ENCODE measurements at places on chromosomes 7 and 10.

- no peak for DNase-seq
Observed at GRCh38 chr7:138785587-138786437, 12.0 kb upstream of the TMEM213 start.

DNA sequence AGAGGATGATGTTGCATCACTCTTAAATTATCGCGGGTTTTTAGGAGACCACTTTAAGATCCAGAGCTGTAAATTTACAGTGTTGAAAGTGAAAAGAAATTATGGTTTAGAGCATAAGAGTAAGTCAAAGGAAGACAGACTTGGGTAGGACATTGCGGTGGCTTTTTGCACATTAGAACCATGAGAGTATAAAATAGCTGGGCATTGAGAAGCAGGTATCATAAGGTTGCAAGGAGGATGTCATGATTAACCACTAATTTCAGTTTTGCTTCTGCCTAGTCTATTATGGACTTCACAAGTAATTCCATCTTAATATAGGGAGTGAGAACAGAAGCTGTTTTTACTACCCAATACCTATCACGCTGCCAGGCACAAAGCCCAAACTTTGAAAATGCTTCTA lies 57.7 kb downstream of the CALCR start:
- DNase-seq, result no peak

- DNase-seq, result no peak
Observed at GRCh38 chr7:16300361-16300895, 120.9 kb downstream of the CRPPA start.

- no peak for DNase-seq
Observed at GRCh38 chr7:17339139-17339538, 40.7 kb downstream of the AHR start.

GRCh38 chr7:53988376-53988775 lies 553.8 kb upstream of the VSTM2A start:
- DNase-seq, result no peak

DNA sequence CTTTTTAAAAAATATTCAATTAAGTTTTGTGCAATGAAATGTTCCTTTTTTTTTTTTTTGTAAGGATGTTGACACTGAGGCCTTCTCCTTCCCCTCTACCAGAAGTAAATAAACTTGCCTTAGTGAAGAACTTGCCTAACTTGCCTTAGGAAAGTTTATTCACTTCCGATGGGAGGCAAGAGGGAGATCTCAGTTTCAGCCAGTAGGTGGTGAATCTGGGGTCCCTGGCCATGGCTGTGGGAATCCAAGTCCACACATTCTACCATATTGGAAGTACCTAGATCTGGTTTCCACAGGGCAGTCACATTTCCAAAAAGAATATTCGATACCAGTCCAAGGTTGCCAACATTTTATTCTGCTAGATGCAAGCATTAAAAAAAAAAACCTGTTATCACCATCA lies 270.9 kb downstream of the CCSER2 start:
- no peak for DNase-seq

DNA sequence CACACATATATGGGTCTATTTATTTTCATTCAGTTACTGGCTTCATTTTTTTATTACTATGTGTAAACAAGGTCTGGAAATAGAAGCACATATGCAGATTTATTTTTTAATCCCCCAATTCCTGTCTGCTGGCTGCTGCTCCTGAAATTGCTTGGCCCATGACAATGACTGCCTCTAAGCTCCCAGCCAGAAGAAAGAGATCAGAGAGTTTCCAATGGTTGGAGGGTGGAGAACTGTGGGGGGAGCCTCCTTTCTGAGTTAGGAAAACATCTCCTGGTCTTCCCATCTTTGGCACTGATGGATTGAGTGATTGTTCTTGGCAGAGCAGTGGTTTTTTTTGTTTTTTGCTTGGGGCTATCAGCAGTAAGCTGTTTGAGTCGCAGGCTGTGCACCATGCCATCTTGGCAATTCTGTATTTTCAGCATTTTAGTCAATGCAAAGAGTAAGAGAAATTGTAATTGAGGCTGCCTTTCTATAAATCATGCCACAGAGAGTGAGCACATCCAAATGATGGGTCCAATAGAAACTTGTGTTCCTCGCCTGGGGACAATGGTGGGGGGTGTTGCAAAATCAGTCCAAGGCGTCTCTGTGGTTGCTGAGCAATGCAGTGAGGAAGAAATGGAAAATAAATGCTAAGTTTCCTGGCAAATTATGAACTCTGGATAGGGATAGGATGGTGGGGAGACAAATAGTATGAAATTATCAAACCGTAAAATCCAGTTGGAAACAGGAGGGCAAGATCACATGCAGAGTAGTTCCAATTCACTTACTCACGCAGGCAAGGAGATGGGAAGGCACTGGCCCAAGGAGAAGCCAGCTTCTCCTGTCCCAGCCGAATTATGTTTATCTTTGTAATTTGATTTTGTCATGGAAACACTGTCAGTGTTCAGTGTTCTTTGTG lies 382.4 kb downstream of the SORCS3 start:
- DNase-seq, result no peak

DNA sequence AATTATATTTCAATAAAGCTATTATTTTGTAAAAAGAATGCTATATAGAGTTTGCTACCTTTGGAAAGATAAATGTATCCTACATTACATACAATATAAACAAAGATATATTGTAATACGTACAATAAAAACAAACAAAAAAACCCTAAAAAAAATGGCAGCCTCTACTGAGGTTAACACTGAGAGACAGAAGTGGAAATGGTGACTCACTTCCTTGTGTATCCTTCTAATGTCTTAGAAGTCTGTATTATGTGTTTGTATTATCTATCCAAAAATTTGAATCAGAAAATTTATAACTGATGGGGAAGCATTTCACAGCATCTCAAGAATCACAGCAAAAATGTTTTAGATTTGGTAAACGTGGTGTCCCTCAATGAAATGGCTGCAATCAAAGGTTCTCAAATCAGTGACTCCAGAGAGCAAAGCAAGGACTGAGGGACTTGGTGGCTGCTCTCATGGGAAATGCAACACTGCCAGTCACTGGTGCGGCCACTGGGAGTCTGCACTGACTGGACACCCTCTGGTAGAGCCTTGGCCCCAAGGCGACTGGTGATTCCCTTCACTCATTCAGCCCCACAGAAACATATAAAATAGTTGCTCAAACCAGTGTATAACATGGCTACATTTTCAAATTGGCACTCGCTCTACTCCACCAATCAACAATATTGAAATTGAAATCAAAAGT lies 53.8 kb downstream of the PANK1 start:
- no peak for DNase-seq

DNA sequence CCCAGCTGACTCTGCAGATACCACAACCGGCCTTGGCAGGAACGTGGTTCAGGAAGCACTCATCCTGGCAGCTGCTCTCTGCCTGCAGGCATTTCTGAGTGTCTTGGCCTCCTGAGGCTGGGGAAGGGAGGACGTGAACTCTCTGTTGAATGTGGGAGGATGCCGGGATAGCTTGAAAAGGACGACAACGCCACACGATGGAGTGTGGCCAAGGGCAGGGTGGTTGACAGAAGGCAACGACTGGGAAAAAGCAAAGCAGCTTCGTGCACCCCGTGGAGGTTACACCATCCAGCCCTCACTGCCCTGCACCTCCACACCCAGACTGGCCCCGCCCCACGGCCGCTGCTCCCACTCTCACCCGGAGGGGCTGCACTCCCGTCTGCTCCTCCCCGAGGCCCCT lies 466.1 kb upstream of the FOXK1 start:
- no peak for DNase-seq

DNA sequence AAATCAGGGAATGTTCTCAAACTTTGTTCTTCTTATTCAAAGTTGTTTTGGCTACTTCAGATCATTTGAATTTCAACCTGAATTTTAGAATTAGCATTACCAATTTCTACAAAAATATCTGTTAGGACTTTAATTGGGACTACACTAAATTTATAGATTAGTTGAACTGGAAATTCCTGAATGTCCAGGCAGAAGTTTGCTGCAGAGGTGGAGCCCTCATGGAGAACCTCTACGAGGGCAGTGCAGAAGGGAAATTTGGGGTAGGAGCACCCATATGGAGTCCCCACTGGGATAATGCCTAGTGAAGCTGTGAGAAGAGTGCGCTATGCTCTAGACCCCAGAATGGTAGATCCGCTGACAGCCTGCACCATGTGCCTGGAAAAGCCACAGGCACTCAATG lies 22.8 kb upstream of the AGMO start:
- no peak for DNase-seq
